ENCODE measurements at places on chromosomes 3 and 15.

- DNase-seq = no peak
Measured at GRCh38 chr3:79383402-79384012, 384.3 kb downstream of the ROBO1 start.

- no peak for DNase-seq
Measured at GRCh38 chr3:184186902-184187207, 856 bp downstream of the ABCF3 start.

GRCh38 chr15:40808861-40809450, 1.7 kb upstream of the DNAJC17 start:
- DNase-seq = no peak

DNA sequence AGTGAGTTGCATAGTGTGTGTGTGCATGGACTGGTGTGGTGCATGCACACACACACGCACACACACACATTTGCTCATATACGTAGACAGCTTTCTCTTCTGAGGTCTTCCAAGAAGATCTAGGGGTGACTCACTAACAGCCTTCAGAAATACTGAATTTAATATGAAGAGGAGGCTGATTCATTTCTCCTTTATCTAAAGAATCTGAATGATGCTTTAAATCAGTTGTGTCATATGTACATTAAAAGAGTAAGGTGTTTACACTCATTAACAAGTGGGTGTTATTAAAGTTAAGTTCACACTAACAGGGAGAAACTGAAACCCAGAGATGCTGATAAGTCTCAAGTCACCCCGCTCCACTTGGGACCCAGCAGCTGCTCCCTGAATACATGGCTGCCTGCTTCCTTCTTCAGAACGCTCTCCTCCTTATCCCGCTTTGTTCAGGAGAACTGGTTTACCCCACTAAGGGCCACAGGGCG, 22.0 kb downstream of the TMPRSS7 start:
- peak; percentile 53 for DNase-seq

GRCh38 chr3:99823723-99824711, 6.4 kb downstream of the CMSS1 start:
- no peak for DNase-seq

GRCh38 chr3:168828536-168828935, 732.8 kb upstream of the GOLIM4 start:
- no peak for DNase-seq

DNA sequence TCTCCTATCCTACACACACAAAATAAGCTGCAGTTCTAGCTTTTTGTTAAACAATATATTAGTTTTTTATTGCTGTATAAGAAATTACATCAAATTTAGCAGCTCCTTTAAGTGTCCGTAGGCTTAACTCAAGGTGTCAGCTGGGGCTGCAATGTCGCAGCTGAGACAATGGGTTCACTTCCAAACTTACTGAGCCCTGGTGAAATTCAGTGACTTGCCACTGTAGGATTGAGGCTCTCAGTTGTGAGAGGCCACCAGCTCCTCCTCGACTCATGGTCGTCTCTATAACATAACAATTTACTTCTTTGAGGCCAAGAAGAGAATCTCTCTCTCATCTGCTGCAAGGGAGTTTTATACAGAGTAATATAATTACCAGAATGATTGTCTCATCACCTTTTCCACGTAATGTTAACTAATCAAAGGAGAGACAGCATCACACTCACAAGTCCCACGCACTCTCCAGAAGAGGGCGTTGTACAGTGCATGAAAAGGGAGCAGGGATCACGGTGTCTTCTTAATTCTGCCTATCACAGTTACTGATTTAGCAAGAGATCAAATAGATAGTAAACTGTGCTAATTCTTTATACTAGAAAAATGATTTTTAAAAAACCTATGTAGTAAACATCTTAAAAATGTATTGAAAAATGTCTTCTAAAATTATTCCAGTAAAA, 735.6 kb upstream of the GBE1 start:
- no peak for DNase-seq

DNA sequence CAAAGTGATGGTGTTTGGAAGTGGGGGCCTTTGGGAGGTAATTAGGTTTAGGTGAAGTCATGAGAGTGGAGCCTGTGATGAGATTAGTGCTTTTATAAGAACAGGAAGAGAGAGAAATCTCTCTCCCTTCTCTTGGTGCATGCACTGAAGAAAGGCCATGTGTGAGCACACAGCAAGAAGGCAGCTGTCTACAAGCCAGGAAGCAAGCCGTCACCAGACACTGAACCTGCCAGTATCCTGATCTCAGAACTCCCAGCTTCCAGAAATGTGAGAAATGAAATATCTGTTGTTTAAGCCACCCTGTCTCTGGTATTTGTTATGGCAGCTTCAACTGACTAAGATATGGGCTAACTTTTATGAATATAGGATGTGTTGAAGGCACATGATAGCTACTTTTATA, 72.6 kb downstream of the REC114 start:
- no peak for DNase-seq

- DNase-seq = no peak
Measured at GRCh38 chr3:171101982-171102641, 75.6 kb upstream of the SLC2A2 start.

DNA sequence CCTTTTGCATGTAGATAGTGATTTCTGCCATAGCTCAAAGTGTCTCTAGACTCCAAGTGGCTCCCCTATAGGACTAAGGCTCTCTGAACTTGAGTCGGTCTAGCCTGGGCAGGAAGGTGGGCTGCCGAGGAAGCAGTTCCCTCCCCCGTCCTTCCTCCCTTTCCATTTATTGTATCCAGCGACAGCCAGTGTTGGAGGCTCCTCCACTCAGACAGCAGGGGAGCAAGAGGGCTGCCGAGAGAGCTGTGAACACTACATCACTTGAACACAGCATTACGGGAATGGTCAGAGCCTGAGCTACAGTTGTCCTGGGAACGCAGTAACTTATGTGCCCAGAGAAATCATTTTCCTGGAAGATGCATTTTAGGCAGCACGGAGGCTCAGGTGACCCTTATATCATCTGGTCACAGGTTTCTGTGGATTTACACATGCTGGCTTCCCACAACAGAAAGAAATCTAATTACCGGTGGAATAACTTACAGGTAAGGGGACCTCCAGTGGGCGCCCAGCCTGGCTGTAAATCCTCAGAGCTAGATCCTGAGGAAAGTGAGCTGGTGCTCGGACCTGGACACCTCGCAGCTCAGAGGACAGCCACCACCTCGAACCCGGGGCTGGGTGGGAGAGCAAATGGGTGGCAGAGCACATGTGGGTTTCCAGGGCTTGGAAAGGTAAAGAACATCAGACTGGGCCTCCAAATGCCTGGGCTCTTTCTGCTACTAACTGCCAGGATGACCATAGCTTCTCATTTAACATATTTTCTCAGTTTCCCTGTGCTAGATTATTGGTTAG, 197.1 kb downstream of the UACA start:
- DNase-seq = no peak

- no peak for DNase-seq
Measured at GRCh38 chr3:10281951-10282350, 10.8 kb downstream of the GHRL start.

DNA sequence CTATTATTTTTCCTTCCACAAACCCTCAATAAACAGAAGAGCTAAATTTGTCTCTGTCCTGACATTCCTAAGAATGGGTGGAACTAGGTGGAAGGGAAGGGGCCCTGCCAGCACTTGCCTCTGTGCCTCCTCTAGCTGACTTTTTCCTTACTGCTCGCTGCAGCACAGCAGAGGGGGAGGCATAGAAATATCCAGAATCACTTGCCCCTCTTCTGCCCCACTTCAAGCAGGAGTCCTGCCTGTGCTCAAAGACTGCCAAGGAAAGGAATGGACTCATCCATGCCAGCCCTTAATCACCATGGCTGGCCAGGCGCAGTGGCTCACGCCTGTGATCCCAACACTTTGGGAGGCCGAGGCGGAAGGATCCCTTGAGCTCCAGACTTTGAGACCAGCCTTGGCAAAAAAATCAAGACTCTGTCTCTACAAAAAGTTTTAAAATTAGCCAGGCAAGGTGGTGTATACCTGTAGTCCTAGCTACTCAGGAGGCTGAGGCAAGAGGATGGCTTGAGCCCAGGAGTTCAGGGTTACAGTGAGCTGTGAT, 51.8 kb downstream of the ADCY5 start:
- no peak for DNase-seq

- no peak for DNase-seq
Measured at GRCh38 chr3:129050556-129051295, 9.9 kb upstream of the GP9 start.

Measured in activated CD4-positive, alpha-beta memory T cell treated with anti-CD3 and anti-CD28 coated beads for 36 hours (primary cell).